ENCODE measurements at places on chromosomes 3 and 15.

- no peak for DNase-seq
These were observed 35.5 kb downstream of the CLSTN2 start for GRCh38 chr3:139970526-139970925.

DNA sequence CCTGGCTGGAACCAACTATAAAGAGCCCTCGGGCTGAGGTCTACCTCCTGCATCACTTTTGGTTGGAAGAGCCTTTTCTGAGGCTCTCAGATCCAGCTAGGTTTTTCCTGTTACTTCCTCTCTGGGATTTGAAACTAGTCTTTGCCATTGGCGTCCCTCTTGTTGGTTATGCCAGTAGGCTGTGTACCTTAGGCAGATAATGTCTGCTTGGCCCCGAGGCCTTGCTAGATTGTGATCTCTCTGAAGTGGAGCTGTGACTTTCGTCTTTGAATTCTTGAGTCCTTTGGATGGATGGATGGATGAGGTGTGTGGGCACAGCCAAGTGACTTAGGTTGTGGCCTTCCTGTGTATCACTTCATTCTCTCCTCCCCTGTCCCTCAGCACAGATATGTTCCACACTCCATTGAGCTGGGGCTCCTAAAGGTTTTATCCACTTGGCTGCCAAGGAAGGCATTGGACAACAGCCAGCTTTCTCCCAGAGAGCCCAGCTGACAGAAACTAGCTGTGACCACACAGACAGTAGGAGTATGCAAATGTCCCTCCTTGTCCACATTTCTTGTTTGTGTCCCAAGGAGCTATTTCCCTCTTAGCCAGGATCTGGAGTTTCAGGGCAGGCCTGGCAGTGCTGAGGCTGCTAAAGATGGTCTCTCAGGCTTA, 7.9 kb upstream of the DNAJC17 start:
- no peak for DNase-seq

GRCh38 chr3:124882816-124883747, 4.1 kb downstream of the ITGB5 start:
- DNase-seq = no peak

DNA sequence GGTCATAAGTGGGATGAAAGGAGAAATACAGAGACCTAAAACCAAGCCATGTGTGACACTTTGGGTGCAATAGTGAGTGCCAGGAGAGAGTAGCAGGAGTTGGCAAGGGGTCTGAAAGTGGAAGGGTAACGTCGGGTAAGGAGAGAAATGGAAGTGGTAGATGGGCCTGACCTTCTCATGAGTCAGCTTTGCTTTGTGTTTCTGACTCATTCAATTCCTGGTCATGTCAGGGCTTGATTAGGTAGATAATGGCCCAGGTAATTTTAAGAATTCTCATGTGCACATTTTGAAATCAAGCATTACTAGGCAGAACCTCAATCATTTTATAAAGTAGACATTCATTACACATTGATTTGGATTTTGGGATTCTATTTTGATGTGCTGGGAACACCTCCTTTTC, 262.5 kb downstream of the SOX2 start:
- DNase-seq = no peak

DNA sequence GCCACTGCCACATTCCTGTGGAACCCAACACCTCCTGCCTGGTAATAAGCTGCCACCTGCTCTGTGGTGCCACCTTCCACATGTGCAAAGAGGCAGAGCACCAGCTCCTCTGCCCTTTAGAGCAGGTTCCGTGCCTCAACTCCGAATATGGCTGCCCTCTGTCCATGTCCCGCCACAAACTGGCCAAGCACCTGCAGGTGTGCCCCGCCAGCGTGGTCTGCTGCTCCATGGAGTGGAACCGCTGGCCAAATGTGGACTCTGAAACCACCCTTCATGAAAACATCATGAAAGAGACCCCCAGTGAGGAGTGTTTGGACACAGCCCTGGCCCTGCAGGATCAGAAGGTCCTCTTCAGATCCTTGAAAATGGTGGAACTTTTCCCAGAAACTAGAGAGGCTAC, 28.3 kb downstream of the FBXO40 start:
- no peak for DNase-seq

GRCh38 chr3:36647423-36647853, 116.9 kb downstream of the DCLK3 start:
- no peak for DNase-seq

GRCh38 chr15:36784717-36785116, 205.3 kb downstream of the CDIN1 start:
- no peak for DNase-seq

DNA sequence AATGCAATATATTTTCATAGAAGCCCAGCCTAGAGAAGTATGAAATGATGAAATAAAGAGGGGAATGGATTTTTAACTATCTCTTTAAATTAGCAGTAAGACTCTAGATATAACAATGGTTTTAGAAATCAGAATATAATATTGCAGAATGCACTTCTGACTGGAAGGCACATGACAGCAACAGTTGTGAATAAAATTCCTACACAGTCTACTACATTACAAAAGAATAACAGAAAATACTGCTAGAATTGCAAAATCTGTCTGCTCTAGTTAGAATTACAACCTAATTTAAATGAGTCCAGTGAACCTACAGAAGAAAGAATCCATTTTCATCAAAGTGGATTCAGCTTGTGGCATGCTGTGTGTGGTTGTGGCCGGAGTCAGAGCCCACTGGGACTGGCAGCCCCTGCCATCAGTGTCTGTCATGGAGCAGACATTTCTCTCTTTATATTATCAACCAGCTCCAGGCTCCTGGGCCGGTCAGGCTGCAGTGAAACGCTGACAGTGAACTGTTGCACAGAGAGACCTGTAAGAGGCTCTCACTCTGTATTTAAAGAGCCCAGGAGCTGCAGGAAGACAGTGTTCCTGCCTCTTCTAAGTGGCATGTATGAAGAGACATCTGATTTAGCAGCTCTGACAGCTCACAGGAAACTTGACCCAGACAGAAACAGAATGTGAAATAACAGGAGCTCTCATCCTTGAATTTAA, 1523.8 kb upstream of the CADM2 start:
- DNase-seq = no peak
